ENCODE measurements at places on chromosomes 3 and 15. TPM values are rescaled to one million over a fixed set of nuclear protein-coding genes. Genes with fewer than 3 reads are reported as not detected.

GRCh38 chr15:70625438-70625837, 137.9 kb downstream of the UACA start:
- DNase-seq = no peak

DNA sequence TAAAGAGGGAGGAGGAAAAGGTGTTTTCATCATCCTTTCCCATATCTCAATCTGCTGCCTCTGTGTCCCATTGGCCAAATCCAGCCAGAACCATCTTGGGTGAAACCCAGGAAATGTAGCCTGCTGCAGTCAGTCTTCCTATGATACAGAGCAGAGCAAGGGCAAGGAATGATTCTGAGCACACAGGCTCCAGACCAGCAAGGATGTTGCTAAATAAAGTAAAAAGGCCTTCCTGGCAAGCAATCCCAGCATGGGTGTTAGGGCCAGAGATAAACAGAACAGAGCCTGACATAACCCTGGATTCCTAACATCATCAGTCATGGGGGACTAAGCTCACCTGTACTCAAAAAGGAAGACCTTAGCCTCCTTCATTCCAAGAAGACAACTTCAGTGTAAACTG, 90.7 kb upstream of the AGTR1 start:
- DNase-seq = no peak

DNA sequence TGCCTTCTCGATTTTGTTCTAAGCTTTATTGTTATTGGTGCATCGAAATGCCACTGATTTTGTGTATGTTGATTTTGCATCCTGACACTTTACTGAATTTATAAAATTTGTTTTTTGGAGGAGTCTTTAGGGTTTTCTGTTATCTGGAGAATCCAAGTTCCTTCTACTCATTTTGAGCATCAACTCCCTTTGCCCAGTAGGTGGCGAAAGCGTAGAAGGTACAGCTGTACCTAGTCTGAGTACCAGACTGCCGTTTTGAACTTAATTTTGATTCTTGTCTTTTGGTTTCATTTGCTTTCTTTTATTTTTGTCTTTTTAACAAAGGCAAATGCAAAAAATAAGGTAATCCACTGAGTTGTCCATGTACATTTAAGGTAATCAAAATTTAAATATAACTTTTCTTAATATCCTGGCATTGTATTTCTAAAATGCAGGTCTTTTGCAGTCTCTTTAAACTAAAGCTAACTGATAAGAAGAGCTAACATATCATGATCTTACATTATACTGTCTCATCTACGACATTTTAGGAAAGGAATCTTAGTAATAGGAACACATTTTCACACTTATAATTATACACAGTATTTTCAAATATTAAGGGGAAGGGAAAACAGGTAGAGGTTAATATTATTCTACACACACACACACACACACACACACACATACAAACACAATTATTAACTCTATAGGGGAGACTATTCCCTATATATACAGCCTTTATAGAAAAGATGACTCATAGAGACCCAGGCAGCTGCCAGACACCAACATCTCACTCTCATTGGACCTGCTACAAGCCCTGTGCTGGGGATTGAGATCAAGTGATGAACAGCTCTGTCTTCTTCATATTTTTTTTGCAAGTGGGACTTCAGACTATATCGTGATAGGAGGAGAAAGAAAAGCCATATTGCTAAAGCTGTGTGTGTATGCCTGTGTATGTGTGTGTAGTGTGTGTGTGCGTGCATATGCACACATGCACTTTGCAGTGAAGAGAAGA, 71.8 kb downstream of the SYNPR start:
- peak; percentile 42 for DNase-seq

DNA sequence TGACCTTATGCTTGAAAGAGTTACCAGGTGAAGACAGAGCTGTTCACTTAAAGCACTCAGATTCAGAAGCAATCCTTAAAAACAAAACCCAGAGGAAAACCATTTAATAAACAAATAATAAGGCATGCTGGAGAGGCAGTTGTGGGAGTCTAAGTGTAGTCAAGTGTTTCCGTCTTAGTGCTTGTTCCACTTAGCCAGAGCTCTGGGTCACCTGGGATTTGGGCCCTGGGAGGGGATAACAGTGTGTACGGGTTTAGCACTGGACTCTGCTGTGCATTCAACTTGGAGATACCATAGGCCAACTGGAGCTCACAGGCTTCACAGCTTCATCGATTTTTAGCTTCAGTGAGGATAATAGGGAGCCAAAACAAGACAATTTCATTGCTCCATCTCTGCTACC, 444.6 kb downstream of the CNTN4 start:
- no peak for DNase-seq

GRCh38 chr15:77053709-77054108, 17.2 kb downstream of the TSPAN3 start:
- DNase-seq = no peak

GRCh38 chr3:24598695-24599470, 104.2 kb upstream of the THRB start:
- DNase-seq = peak; percentile 15

Gene TWF2
- 78.4 TPM for total RNA-seq
